ENCODE measurements at places on chromosomes 2 and 18.

- DNase-seq: no peak
Measured at GRCh38 chr18:44804033-44804432, 123.3 kb downstream of the SETBP1 start.

DNA sequence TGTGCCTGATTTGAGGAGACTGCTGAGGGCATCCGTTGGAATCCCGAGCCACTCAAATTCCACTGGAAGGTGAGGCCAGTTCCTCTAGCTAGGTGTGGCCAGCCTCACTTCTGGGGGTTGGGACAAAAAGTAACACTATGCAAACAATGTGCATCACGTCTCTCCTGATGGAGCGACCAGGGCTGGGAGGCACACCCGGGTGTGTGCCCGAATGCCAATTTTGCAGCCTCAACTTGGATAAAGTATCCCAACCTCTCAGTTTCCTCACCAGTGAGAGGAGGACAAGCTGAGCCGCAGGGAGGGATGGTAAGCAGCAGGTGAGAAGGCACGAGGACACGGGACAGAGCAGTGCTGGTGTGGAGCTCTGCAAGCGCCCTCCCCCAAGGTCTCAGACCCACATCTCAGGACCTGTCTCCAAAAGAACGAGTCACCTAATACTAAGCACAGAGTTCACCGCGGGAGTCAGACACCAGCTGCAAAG is 218.3 kb downstream of the HAUS1 start:
- no peak for DNase-seq

GRCh38 chr18:7383002-7383980 is 152.4 kb downstream of the LRRC30 start:
- no peak for DNase-seq

DNA sequence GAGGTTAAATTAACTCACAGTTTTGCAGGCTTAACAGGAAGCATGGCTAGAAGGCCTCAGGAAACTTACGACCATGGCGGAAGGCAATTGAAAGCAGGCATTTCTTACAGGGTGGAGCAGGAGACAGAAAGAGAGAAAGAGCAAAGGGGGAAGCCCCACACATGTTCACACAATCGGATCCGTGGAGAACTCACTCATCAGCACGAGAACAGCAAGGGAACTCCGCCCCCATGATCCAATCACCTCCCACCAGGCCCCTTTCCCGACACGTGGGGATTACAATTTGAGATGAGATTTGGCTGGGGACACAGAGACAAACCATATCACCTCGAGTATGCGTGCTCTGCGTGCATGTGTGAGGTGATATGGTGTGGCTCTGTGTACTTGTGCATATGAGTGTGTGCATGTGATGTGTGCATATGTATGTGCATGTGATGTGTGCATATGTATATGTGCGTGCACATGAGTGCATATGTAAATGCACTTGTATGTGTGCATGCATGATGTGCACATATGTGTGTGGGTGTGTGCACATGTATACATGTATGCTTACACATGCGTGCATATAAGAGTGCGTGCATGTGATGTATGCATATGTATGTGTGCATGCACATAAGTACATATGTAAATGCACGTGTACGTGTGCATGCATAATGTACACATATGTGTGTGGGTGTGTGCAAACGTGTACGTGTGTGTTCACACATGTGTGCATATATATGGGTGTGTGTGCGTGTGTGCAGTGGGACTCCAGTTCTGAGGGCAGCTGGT is 108.7 kb upstream of the HDAC4 start:
- DNase-seq: no peak

DNA sequence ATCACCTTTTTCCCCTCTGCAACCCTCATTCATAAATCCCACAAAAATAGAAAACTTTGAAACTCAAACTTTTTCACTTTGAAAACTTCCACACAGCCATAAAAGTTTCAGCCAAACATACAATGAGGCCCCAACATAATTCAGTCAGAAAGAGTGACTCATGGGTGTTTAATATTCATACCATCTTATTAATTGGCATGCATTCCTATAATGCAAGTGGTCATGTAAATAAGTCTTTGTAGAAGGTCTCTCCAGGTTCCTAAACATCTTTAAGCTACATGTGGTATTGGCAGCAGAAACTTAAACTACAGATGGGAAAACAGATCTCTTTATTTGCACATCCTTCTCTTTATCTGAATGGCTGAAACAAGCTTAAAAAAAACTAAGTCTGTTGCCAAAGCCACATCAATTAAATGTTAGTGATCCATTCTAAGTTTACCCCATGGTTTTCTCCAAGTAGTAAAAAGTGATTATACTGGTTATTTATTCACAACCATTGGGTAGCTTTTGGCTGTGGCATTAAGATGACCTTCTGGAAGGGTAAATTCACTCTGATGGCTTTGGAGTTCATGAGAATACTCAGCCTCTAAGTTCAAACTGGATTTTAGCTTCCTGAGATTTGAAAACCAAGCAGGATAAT is 70.2 kb upstream of the LYPD1 start:
- no peak for DNase-seq

GRCh38 chr2:25566094-25566493 is 107.3 kb downstream of the DTNB start:
- no peak for DNase-seq

DNA sequence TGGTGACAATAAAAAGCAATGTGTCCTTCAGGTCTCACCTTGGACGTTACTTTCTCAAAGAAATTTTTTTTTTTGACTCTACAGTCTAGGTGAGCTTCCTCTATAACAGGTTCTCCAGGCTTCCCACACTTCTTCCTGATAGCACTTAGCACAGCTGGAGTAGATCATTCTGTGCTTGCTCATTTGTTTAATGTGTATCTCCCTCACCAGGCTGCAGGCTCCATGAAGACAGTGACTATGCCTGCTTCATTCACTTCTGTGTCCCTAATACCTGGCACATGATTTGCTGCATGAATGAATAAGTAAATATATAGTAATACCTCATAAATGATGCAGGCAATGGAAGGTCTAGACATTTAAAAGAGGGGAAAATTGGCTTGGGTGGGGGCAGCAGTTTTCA is 109.9 kb upstream of the CD302 start:
- DNase-seq: no peak

- DNase-seq: no peak
Measured at GRCh38 chr2:36177282-36177681, 178.3 kb upstream of the CRIM1 start.

DNA sequence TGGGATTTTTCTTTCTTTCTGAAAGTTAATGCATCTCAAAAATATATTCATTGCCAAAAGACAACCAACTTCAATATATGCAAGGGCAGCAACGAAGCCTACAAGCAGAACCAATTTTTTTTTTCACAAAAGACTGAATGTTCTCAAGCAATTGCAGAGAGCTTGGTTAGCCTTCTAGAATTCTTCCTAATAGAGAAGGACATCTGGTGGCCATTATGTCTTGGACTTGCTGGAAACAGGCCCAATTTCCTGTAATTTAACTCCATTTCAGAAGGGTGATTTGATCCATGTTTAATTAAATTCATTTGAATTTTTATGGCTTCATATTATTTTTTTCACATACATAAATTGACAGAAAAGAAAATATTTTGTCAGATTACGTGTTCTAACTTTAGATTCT is 208.0 kb downstream of the TPGS2 start:
- no peak for DNase-seq

GRCh38 chr2:2230433-2230817 is 100.7 kb downstream of the MYT1L start:
- DNase-seq: no peak

GRCh38 chr2:107001551-107001950 is 115.6 kb upstream of the ST6GAL2 start:
- no peak for DNase-seq

- no peak for DNase-seq
Measured at GRCh38 chr18:37012452-37012851, 183.5 kb downstream of the KIAA1328 start.

DNA sequence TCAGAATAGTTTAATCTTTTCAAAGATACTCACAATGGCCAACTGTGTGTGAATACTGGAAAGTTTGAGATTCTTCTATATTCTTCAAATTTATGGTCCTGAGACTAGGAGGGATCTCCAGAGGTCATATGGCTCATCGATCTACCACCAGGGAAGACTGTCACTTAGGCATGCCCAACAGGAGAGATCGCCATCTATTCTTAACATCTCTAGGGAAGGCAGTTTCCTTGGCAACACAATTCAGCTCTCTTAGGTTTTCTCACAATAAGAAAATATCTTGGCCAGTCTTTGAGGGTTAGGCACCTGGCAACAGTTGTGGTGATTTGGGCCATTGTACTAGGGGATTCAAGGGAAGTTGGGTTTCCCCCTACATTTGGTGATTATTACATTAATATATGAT is 107.2 kb downstream of the GALNT3 start:
- DNase-seq: no peak

All from activated CD8-positive, alpha-beta memory T cell treated with anti-CD3 and anti-CD28 coated beads for 1 hour (primary cell).